ENCODE measurements at places on chromosomes 13 and 19. TPM values are rescaled to one million over a fixed set of nuclear protein-coding genes. Genes with fewer than 3 reads are reported as not detected.

GRCh38 chr13:106348075-106348840, 187.2 kb downstream of the EFNB2 start:
- no peak for DNase-seq

DNA sequence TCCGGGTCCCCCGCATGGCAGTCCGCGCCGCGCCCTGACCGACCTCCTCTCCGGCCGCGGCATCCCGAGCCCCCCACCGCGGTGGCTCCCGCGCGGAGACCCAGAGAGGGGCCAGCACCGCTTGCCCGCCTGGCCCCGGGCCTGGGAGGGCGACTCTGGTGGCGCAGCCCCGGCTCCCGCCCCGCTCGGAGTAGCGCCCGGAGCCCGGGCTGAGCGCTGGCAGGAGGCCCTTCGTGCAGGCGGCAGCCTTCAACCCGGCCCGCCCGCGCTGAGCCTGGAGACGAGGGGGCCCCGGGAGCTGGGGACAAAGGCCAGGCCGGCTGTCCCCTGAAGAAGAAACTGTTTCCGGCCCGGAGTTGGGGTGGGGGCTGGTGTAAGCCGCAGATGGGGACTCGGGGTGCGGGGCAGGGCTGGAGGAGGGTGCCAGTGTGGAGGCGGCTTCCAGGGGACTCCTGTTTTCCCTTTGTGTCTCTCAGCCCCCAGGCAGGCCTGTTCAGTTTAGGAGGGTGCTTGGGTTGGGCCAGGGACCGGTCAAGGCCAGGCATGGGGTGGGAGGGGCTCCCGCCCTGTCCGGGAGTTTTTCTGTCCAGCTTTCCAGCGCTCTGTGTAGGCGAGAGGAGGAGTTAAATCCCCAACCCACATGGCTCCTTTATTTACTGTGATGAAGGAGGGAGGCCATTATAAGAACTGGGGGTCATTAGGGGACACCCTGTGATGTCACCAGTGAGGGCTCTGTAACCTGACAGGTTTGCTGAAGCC, 935 bp downstream of the LRP3 start:
- no peak for DNase-seq

GRCh38 chr13:30872685-30873461, 33.2 kb upstream of the MEDAG start:
- no peak for DNase-seq

DNA sequence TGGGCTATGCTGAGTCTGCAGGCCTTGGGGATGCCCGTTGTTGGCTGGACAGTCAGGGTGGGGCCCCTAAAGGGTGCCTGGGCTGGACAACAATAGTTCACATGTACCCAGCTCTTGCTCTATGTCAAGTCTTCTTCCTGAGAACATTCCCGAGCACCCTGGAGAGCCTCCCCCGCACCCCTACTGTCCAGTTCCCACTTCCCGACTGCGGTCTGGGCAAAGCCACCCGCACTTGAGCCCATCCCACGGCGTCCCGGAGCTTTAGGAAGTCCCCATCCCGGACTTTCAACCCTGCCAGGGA, 1.1 kb upstream of the MPND start:
- DNase-seq: no peak

DNA sequence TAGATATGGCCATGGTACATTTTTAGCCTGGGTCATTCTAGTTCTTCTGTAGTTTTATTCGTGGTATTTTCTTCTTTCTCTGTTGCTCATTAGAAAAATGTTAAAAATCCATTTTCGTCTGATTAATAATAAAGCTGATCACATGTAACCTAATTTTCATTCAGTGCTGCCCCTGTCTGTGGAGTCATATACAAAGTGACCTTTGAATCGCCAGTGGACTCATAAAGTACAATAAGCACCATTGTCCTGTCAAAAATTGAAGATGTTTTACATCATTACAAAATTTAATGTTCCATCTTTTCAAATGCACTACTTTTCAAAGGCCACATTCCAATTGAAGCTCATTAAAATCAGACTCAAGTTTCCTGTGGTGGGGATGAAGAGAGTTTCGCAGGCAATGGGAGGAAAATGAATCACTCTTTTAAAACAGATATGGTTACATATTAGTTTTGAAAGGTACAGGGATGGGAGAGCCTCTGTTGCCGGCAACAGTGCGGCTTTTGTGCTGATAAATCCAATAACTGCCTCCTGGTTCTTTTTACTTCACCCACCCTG, 205.4 kb downstream of the ZNF536 start:
- no peak for DNase-seq

GRCh38 chr19:18648973-18649315, 12.1 kb downstream of the KLHL26 start:
- DNase-seq: no peak

GRCh38 chr13:77832339-77833100, 86.1 kb downstream of the EDNRB start:
- DNase-seq: no peak

Gene PRSS57
- not detected for total RNA-seq

Gene ZBTB32
- 185 TPM for total RNA-seq

- no peak for DNase-seq
These were observed 34.5 kb downstream of the UFM1 start for GRCh38 chr13:38384171-38384570.

Gene OR10H2
- total RNA-seq: not detected

DNA sequence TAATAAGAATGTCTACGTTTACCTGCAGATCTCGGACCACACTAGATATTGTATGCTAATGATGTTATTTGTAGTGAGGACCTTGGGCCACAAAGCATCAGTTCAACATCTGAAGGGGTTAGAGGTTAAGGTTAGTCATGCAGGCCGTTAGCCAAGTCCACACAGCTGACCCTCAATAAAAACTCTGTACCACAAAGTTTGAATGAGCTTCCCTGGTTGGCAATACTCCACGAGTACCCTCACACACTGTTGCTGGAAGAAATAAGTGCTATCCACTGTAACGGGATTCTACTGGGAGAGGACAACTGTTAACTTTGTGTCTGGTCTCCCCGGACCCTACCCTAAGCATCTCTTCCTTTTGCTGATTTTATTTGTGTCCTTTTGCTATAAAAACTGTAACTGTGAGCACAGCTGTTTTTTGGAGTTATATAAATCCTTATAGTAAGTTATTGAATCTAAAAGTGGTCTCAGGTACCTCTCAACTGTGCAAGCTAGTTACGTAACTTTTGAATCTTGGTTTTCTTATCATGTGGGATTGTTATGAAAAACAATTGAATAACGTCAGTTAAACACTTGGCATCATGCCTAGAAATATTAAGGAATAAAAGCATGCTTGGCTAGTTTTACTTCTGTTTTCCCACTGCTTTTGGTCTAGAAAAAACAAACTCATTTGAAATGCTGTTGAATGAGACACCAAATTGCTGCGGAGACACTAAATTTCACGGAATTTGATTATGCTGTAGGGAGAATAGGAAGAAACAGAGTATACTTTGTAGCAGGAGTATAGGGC, 181.5 kb downstream of the DNAJC3 start:
- no peak for DNase-seq

DNA sequence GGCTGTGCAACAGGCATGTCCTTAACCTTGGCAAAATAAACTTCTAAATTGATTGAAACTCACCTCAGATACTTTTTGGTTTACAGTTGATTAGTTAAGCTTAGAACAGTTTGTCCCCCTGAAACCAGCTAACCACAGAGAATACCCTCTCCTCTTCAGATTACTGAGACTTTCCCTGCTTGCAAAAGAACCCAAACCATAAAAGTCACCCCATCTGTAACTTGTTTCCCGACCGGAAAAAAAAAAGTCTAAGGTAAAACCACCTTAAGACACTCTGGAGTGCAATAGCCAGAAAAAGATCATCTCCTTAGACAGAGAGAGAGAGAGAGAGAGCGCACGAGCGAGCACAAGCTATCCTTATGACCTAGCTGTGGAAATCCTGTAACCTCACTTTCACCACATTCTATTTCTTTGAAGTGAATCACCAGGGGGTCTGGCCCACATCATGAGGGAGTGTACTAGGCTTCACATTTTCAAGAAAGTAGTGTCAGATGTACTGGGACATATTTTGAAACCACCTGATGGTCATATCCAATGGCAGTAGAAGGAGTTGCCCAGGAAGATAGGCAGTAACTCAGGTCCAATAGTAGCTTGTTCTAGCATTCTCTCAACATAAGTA, 11.1 kb upstream of the GTF2F2 start:
- peak; percentile 59 for DNase-seq

DNA sequence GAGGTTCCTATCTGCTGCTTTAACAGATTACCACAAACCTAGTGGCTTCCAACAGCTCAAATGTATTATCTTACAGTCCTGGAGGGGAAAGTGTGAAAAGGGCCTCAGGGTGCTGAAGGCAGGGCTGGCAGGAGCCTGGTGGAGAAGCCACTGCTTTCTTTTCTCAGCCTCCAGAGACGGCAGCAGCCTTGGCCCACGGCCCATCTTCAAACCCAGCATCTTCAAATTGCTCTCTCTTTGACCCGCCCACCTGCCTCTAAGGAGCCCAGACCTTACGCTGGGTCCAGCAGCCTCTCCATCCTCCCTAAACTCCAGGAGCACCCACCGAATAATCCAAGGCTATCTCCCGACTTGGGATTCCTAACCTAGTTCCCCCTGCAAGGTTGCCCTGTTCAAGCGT, 35.6 kb downstream of the C13orf46 start:
- DNase-seq: no peak

DNA sequence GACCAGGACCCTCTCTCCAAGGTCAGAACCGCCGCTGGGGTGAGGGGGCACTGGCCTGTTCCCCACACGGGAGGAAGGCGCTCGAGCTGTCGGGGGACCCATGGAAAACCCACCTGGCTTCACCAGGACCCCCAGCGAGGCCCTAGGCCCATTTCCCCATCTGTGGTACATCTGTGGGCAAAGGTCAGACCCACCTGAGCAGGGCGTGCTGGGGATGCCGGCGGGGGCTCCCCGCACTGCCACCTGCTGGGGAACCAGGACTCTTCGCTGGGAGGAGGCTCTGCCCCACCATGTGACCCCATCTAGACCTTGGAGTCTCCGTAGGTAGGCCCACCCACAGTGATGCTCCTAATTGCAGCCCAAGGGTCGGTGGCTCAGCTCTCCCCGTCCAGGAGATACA, 511 bp downstream of the WDR88 start:
- no peak for DNase-seq

DNA sequence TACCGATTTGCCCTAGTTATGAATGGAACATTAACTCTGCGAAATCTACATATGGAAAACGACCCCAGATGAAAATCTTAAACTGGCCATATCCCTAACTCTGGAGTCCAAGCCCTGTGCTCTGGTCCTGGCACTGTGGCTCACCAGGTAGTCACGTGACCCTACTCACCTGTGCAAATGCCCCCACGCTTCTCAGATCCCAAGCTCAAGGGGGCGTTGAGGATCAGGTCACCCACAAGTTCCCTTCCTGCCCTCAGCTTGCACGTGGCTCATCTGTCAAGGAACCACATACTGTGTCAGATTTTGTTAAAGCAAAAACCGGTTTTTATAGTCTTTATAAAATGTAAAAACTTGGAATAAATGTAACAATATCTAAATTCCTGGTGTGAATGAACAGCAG, 324.0 kb downstream of the SHISA2 start:
- DNase-seq: no peak

DNA sequence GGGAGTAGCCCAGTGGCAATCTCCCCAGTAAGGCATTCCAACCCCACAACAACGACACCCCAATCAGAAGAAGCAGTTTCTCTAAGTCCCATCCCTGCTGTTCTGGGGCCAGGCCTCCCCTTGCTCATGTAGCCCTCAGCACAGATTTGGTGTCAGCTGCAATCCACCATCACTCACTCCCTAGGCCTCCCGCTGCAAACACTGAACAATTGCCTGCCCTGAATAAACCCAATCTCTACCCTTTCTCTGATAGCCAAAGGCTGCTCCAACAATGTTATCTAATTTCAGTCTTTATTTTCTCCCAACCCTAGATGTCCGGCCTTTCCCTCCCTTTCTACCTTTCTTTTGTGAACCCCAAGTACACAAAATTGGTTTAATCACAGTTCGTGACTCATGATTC, 5.6 kb upstream of the SOX21 start:
- DNase-seq: no peak

- no peak for DNase-seq
These were observed 20.7 kb upstream of the CLN5 start for GRCh38 chr13:76971215-76971614.

Gene KCTD4
- total RNA-seq: not detected

Gene CLN5
- 8.4 TPM for total RNA-seq

- DNase-seq: no peak
These were observed 17.6 kb downstream of the FOXO1 start for GRCh38 chr13:40648841-40649240.

GRCh38 chr19:18522124-18522861, 423 bp upstream of the ELL start:
- DNase-seq: peak; percentile 100

Gene APOC4
- not detected for total RNA-seq

Gene TGFBR3L
- 9.1 TPM for total RNA-seq

Gene NHLRC3
- 30.6 TPM for total RNA-seq

Gene HRC
- not detected for total RNA-seq

DNA sequence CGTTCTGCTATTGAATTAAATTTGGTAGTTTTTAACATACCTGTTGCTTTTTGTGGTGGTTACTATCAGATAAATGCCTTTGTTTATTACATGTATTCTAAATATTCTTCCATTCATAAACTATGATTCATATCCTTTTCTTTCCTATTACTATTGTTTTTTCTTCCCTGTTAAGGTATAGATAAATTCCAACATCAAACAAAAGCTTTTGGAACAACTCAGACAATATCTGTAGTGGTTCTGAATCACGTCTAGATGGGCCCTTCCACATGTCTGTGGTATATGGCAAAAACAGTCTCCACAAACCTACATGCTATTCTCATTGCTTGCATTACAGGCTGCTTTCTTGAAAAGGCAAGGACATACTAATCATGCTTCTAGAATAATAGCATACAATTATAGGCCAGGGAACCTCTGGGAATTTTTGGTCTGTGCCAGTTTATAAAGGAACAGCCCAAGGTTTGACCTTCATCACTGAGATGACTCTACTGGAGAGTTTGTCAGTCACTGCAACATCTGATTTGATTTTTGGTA, 6.4 kb downstream of the LRCH1 start:
- no peak for DNase-seq

Gene PSG3
- total RNA-seq: not detected

GRCh38 chr13:35675651-35676050, 199.2 kb upstream of the MAB21L1 start:
- no peak for DNase-seq

Gene OR7A5
- not detected for total RNA-seq

- no peak for DNase-seq
These were observed 19.5 kb downstream of the CFAP97D2 start for GRCh38 chr13:114198556-114198955.

Gene IL17D
- 0.15 TPM for total RNA-seq

Gene ZNF766
- total RNA-seq: 25.8 TPM

GRCh38 chr13:112889351-112890290, 79.4 kb upstream of the MCF2L start:
- no peak for DNase-seq

GRCh38 chr13:33349288-33349985, 63.9 kb upstream of the STARD13 start:
- no peak for DNase-seq

Data from activated CD8-positive, alpha-beta memory T cell treated with anti-CD3 and anti-CD28 coated beads, Interleukin-2, amount 10 ng/mL, durations not matched to agents 7 days and 5 days (primary cell).